ENCODE measurements at places on chromosomes 12 and 14.

- no peak for DNase-seq
These were observed 3.4 kb downstream of the CIROP start for GRCh38 chr14:23101213-23101970.

- no peak for DNase-seq
These were observed 25.9 kb downstream of the ISCA2 start for GRCh38 chr14:74519316-74520074.

DNA sequence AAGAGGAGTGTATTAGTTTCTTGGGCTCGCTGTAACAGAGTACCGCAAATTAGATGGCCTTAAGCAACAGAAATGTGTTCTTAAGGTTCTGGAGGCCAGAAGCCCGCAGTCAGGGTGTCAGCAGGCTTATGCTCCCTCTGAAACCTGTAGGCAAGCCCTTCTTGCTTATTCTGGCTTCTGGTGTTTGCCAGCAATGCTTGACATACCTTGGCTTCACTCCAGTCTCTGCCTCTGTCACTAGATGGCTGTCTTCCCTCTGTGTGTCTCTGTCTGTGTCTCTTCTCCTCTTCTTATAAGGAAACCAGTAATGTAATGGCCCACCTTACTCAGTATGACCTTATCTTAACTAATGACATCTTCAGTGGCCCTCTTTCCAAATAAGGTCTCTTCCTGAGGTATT is 85.1 kb downstream of the DERA start:
- no peak for DNase-seq

- DNase-seq, result no peak
These were observed 83.6 kb downstream of the SPRING1 start for GRCh38 chr12:116654226-116654743.

DNA sequence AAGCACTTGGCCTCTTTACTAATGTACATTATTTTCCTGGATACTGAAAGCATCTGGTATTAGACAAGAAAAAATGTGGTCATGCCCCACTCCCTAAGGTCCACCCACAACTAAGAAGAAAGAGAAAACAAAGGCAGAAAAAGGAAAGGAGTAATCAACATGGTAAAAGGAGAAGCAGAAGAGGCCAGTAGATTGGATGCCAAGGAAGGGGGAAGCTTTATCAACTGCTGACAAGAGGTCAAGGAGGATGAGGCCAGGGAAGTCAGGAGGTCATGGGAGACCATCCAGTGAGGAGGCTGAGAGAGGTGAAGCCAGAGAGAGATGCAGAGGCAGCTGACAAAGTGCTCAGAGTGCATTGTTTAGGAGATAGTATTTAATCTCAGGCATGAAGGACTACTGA is 383.5 kb downstream of the ZFP36L1 start:
- no peak for DNase-seq

- DNase-seq, result no peak
These were observed 122.9 kb downstream of the PPHLN1 start for GRCh38 chr12:42448841-42449240.

- DNase-seq, result no peak
These were observed 193.6 kb upstream of the GARIN6 start for GRCh38 chr12:99453836-99454538.

- DNase-seq, result no peak
These were observed 782.5 kb downstream of the C12orf50 start for GRCh38 chr12:87246726-87247125.

DNA sequence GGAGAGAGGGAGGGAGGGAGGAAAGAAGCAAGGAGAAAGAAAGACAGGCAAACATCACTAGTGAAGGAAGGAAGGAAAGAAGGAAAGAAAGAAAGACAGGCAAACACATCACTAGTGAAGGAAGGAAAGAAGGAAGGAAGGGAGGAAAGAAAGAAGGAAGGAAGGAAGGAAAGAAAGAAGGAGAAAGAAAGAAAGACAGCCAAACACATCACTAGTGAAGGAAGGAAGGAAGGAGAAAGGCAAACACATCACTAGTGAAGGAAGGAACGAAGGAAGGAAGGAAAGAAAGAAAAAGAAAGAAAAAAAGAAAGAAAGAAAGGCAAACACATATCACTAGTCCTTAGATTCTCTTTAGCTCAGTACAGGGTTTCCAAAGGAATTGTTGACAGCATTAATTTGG is 5.3 kb downstream of the FZD10 start:
- DNase-seq, result no peak

DNA sequence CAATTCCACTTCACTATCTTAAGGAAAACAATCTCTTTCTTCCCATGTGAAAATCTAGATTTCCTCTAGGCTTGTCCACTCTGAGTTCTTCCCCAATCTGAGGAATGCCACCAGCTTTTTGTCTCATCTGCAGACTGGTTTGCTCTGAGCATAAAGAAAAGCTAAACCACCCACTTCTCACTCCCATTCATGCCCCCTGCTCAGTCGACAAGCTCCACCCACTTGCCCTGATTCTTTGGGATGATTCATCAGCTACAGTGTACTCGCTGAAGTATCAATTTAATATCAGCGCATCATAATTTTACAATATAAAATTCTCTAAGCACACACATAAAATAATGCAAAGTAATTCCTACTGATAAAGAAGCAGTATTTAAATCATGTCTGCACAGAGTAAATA is 209.1 kb downstream of the GRIN2B start:
- no peak for DNase-seq

- no peak for DNase-seq
These were observed 1.2 kb downstream of the KCNK13 start for GRCh38 chr14:90062822-90063539.

- DNase-seq, result no peak
These were observed 159.6 kb downstream of the CEP128 start for GRCh38 chr14:80781972-80782367.
